Left hindlimb (tissue), 1 donor: ENCODE measurements at places on chromosomes 16 and 17.

DNA sequence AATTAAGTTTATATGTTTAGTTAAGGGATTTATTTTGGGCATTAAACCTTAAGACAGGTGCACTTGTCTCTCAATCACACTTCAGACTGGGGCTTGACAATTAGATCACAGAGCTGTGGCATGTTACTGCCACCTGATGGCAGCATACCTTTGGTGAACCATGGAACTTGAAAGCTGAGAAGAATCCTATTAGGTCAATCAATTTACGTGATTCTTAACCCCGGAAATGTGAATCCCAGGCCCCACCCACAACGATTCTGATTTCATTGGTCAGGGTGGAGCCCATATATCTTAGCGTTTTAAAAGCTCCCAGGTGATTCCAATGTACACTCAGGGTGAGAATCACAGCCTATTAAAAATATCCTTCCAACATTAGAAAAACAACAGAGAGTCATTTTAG lies 91.0 kb downstream of the GSG1L start:
- DNase-seq, result no peak

- DNase-seq, result peak; percentile 81
These were observed 985 bp upstream of the SLFN12 start for GRCh38 chr17:35433075-35433894.

DNA sequence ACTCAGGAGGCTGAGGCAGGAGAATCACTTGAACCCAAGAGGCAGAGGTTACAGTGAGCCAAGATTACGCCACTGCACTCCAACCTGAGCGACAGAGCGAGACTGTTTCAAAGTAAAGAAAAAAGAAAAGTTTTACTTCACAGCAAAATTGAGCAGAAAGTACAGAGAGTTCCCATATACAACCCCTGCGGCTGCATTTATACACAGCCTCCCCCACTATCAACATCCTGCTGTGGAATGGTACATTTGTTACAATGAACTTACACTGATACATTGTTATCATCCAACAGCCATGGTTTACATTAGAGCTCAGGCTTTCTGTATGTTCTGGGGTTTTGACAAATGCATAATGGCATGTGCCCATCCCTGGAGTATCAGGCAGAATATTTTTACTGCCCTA lies 2.6 kb upstream of the MTHFSD start:
- DNase-seq, result no peak

- DNase-seq, result no peak
These were observed 4.4 kb upstream of the BAHCC1 start for GRCh38 chr17:81390873-81391255.

- DNase-seq, result no peak
These were observed 412.7 kb downstream of the UTP18 start for GRCh38 chr17:51673070-51673469.

DNA sequence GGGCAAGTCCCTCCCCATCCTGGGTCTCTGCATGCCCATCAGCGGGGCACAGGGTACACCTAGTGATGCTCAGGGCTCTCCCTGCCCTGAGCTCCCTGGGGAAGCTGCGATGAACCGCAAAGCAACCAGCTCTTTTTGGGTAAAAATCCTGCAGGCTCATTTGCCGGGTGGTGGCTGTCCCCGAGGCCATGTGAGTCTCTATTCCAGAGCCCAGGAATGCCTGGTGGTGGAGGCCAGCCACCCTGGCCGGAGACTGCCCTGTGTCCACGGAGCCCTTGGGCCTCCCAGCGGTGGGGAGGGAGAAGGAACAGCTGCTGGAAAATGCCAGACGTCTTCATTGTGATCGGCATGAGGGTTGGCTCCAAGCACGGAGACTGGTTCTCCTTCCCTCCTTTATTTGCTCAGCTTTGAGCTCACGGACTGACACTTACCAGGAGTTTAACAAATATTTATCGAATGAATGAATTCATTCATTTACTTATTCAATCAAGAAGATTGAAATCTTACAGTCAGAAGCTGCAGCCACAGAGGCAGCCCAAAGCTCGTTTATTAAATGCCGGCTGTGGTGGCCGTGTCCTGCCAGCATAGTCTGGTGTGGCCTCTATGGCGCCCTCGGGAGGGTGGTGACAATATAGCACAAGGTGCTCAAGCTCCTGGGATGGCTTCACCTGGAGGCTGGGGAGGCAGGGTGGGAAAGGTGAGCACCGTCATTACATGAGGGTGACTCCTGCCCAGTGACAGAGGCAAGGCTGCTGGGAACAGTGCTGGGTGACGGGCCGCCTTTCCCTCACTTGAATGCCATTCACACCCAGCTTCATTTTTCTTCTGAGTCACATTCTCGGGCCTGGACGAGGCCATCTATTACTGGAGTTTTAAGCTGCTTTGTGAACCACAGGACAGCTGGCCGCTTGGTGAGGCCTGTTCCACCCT lies 31.1 kb upstream of the JPH3 start:
- DNase-seq, result peak; percentile 59

DNA sequence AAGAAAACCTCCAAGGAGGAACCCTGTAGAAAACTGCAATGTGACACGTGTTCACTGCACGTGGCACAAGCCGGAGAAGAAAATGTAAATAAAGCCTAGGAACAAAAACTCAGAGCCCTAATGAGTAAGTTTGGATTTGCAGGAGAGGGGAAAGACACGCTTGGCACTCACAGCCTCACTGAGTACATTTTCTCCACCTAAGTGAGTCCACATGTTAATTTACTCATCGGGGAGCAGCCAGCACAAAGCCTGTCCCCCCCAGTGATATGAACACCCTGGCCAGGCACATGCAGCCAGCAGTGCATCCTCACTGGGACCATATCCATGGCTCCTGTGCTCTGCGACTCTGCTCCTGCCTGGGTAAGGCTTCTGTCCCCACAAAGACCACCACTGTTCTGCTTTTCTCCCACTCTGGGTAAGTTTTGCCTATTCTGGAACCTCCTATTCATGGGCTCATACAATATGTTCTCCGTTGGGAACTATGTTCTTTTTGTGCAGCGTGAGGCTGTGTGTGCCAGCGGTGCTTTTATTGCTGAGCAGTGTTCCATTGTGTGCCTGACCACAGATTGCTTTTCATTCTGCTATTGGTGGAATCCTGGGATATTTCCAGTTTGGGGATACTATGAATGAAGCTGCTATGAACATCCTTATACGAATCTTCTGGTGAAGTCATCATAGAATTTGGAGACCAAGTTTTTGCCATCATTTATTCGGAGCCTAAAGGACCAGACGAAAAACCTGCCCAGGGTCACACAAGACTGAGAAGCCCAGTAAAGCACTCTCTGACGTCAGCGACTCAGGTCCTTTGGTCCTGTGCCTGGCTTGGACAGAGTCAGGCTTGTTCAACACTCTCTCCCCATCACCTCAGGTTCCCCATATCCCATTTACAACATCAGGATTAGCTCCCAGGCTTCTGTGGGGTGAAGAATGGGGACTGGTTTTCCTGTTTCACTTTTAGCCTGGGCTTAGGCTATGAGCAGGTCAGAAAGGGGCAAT lies 53.3 kb downstream of the RNF112 start:
- DNase-seq, result peak; percentile 46

DNA sequence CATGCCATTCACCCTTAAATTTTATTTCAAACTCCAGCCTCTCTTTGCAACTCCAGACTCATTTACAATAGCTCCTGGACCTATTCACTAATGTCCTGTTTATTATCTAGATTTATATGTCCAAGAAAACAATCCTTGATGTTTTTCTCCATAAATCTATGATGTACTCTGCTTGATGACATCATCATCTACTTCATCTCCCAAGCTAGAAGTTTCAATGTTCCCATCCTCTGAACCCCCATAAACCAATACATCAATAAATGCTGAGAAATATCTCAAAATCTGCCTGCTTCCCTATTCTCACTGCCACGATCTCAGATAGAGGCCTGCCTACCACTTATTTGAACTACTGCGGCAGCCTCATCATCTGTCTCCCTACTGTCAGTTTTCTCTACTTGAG lies 4.2 kb downstream of the CEP112 start:
- no peak for DNase-seq

DNA sequence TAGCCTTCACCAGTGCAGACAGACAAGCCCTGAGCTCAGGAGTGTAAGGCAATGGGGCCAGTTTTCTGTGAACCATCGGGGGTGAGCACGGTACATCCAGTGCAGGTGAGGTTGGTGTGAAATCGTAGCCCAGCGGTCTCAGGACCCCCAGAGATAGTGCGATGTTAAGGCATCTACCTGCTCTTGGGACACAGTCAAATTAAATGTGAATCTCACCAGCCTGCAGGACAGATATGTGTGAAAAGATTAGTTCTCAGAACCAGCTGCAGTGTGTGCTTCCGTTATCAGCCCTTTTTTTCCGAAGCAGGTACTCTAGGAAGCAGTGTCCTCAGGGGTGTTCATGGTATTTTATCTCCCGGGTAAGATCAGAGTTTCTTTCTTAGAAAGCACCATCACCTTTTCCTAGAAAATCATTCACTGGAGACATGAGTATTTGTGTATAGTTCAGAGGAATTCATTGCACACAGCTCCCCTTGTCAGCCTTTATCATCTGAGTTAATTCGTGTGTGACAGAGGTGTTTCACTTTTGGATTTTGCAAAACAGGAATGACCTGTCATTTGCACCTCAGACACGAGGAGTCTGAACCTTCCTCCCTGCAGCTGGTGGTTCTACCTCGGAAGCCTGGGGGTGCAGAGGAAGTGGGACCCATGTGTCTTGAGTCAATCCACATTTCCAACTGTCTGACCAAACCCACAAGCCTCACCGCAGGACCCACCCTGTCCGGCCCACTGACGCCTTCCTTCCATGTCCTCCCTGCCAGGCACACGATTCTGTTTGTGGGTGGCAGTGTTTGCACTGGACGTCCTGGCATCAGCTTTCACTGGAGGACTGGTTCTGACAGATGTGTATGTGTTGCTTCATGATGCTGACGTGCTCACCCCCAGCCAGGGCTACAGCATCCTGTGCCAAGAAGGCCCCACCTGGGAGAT lies 107.8 kb downstream of the CLEC16A start:
- peak; percentile 58 for DNase-seq

- DNase-seq, result no peak
These were observed 7.2 kb upstream of the HSD11B2 start for GRCh38 chr16:67423611-67424260.

- DNase-seq, result no peak
These were observed 1.9 kb downstream of the RTN4RL1 start for GRCh38 chr17:2023256-2023655.

- no peak for DNase-seq
These were observed 111.1 kb downstream of the VAT1L start for GRCh38 chr16:77899416-77899815.

DNA sequence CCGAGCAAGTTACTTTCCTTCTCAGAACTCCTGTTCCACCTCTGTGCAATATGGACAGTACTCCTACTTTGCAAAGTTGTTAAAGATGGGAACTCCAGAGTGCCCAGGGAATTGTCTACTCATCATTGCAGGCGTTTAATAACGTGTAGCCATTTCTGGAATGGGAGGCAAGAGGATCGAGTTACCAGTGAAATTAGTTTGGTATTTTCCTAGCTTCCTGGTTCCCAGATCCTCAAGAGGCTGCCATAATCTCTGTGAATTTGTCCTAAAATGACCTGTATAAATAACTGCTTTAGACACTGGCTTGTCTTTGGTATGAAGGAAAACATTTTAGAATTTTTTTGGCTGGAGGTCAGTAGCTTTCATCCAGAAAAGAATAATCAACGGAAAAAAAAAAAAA lies 27.7 kb downstream of the WWOX start:
- DNase-seq, result no peak
